CD4-positive, alpha-beta T cell treated with Interleukin-17A for 1 hour (primary cell): ENCODE measurements at places on chromosomes 11 and 22.

- DNase-seq = no peak
Measured at GRCh38 chr11:5137014-5137413, 1.1 kb downstream of the OR52A5 start.

DNA sequence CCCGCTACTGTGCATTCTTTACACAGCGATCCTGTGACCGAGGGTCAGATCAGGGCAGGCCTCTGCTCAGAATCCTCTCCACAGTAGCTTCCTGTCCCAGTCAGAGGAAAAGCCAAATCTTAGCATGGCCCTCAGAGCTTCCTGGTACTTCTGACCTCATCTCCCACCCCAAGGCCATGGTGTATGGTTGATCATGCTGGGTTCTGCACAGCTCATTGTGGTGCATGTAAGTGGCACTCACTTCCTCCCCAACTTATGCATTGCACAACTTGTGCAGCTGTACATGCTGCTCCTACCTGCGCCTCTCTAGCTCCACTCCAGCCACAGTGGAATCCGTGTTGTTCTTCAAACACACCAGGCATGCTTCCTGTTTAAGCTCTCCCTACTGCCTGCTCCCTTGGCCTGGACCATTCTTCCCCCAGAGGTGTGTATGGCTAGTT is 20.3 kb downstream of the BMAL1 start:
- DNase-seq = no peak

DNA sequence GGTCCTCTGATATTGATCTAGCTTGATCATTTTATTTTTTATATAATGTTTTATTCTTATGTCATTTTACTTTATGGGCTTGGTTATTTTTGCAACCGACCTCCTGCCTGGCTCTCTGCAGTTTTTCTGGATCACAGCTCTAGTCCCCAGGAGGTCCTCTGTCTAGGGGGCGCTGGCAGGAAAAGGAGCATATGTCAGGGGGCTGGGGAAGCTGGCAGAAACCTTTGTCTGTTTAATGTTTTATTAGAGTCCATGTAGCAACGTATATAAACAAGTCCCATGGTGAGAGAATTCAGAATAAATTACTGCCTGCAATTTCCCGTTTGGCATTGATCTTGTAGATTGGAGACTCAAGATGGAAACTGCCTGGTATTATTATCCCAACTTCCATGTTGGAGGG is 133.5 kb upstream of the ZBED5 start:
- DNase-seq = no peak

DNA sequence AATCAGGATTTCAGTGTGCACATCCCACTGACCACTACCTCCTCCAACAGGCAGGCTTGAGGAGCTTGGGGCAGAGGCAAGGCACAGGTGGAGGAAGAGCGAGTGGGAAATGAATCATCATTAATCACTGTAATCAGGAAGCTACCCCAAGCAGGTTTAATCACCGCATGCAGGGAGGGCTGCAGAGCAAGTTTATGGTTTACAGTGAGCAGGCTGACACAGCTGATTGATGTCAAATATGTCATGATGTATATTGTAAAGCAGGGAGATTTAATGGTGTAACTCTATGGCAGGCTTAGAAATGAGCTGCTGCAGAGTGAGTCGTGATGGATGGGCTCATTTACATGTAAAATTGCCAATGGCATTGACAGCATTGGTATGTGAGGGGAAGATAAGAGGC is 441.0 kb downstream of the NTM start:
- DNase-seq = no peak

DNA sequence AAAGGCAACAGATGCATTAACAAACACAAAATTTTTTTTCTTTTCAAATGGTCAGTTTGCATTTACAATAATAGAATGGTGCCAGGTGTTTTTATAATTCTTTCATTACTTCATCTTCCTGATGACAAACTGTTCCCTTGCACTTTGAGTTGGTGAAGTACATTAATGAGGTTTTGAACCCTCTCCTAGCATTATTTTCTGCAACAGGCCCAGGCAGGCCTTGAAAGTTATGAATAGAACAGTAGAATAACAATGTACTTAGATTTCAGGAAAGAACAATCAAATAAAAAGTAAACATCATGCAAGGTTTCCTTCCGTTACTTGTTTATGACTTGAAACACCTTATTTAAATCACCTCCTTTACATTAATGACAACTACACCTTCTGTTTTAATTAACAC is 9.6 kb downstream of the BTG4 start:
- DNase-seq = no peak

DNA sequence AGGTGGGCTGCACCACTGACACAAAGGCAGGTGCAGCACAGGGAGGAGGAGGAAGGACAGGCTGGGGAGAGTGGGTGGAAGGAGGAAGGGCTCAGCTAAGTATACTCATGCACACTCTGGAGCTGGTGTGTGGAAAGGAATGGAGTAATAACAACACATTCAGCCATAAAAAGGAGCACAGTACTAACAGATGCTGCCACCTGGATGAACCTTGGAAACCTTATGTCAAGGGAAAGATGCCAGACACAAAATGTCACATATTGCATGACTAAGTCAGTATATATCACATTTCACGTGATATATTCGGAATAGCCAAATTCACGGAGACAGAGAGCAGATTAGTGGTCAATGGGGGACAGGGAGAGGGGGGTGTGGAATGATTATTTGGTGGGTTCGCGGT is 389.6 kb upstream of the SYN3 start:
- DNase-seq = no peak

- no peak for DNase-seq
Measured at GRCh38 chr11:34175284-34176019, 70.0 kb downstream of the NAT10 start.

DNA sequence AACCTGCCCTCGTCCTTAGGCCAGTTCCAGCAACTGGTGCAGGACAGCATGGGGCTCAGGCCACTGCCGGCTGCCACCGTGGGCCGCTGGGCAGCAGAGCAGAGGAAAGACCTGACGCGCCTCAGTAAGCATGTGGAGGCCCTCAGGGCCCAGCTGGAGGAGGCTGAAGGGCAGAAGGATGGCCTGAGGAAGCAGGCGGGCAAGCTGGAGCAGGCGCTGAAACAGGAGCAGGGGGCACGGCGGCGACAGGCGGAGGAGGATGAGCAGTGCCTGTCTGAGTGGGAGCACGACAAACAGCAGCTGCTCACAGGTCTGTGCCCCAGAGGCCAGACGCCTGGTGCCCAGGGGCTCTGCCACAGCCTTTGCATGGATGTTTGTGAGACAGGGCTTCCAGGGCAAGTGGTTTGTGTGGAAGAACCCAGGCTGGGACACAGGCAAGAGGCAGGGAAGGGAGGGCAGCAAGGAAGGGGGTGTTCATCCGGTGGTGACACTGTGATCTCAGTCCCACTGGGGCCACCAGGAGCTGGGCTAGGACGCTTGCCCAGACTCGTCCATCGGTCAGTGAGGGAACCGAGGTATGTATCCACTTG is 13.9 kb downstream of the CCDC157 start:
- no peak for DNase-seq

DNA sequence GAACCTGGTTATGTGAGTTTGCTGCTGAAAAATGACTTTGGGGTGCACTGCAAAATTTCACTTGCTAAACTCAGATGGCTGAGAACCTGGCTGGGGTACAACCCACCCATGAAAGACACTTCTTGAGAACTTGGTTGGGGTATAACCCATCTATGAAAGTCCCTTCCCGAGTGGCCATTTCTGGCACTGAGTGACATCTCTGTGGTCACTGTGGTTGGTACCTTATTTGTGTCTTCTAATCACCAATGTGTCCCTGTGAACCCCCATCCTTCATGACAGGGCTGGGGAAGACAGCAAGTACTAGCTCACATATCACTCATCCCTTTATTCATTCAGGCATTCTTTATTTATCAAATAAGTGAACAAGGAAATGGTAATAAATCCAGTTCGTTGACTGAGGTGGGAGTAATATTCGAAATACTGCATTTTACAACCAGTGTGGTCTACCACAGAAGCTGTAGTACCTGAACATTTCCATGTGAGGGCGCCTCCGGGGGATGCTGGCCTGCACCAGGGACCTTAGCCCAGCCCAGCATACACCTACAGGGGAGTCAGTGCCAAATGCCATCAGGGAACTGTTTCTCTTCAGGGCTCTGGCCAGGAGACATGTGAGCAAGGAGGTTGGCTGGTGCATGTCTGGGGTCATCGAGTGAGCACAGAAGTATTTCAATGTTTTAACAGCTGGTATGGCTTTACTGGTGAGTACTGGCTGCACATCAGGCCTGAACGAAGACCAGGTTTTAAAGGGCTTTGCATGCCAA is 122.1 kb downstream of the CSNK2A3 start:
- DNase-seq = no peak

DNA sequence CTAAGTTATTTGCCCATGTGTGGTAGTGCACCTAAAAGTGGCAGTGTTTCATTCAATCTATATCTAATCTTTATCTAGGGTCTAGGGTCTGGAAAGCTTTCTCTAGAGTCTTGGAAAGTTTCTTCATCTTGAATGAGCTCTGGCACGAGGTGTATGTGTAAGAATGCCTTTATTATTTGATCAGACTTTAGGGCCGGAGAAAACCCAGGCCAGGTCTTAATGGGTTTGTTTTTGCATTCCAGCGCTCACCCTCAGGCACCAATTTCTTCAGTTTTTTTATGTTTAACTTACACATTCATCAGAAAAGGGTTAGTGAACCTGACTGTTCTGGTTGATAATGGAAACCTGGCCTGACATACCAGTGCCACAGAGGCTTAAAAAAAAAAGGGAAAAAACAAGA is 68.3 kb upstream of the SLN start:
- DNase-seq = no peak
